ENCODE measurements at places on chromosomes 11 and 22. TPM values are rescaled to one million over a fixed set of nuclear protein-coding genes. Genes with fewer than 3 reads are reported as not detected.
A peak's percentile ranks its signal among the peaks of the same experiment; 100 is the strongest.

CHADL gene
- 6.1 TPM for polyA plus RNA-seq

LYVE1 gene
- polyA plus RNA-seq: 0.82 TPM

DUSP8 gene
- polyA plus RNA-seq: 15.4 TPM

BIRC3 gene
- 0.50 TPM for polyA plus RNA-seq

PDGFD gene
- 0.09 TPM for polyA plus RNA-seq

GGT5 gene
- 2.1 TPM for polyA plus RNA-seq

ROBO4 gene
- 0.47 TPM for polyA plus RNA-seq

DNA sequence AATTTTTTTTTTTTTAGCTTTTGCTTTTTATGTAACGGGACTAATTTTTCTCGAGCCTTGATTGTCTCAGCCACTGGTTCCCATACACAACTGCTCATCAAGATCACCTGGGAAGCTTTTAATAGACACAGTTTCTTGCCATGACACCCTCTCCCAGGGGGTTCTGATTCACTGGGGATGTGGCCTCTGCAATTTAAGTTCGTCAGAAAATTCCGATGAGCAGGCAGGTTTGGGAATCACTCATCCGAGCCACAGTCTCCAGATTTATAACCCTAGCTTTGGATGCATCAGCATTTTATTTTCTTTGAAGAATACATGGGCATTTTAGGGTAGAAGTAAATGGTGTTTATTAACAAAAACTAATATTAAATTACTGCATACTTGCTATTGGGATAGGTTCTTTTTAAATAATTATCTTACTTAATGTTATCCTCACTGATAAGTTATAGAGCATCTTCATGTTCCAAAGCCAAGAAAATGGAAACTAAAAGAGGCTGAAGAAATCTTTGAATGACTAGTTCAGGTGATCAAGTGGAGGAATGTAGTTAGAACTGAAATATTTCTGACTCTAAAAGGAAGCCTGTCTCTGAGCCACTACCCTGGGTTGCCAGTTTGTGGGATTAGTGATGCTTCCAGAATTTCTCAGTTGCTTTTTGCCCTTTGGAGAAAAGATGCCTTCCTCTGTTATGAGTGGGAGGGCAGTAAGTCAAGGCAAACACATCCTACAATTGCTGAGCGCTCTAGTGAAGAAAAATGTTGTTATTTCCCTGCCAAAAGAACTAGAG is 319.0 kb downstream of the DDX10 start:
- no peak for DNase-seq
- no peaks in the 10 kb centered on the region for H3K4me1 ChIP-seq
- H3K36me3 ChIP-seq: no peaks in the 10 kb centered on the region
- no peak overlapping the region for H3K27ac ChIP-seq
- H3K4me3 ChIP-seq: no peak overlapping the region
- H3K27me3 ChIP-seq: no peaks in the 10 kb centered on the region

DNA sequence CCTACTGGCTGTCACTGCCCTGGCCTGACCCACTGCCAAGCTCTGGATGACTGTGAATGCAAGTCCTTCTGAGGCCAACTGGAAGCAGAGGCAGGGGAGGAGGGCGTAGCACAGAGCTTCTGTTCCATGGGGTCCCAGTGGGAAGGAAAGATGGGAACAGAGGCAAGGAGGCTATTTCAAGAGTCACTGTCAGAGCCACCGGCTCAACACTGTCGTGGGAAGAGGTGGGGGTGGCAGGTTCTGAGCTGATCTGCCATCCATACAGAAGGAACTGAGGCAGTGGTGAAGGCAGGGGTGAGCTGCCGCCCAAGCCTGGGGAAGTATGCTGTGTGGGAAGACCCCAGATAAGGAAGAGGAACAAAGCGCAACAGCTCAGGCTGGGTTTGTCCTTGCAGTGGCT is 54.7 kb downstream of the SGSM3 start:
- H3K27me3 ChIP-seq: no peaks in the 10 kb centered on the region
- H3K4me1 ChIP-seq: peaks cover 5% of the 10 kb centered on the region
- DNase-seq: no peak
- no peak overlapping the region for H3K27ac ChIP-seq
- peaks cover 96% of the 10 kb centered on the region for H3K36me3 ChIP-seq
- H3K4me3 ChIP-seq: no peak overlapping the region

DNA sequence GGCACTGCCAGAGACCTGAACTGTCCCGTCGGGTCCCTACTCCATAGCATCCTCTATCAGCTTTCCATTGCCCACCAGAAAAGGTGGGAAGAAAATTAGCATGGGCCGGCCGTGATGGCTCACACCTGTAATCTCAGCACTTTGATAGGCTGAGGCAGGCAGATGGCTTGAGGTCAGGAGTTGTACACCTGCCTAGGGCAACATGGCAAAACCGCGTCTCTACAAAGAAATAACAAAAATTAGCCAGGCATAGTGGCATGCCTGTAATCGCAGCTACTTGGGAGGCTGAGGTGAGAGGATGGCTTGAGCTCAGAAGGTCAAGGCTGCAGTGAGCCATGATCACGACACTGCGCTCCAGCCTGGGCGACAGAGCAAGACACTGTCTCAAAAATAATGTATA is 3.5 kb downstream of the SLC25A18 start:
- DNase-seq: no peak
- H3K4me1 ChIP-seq: peaks cover 52% of the 10 kb centered on the region
- H3K27ac ChIP-seq: no peak overlapping the region
- peaks cover 4% of the 10 kb centered on the region for H3K27me3 ChIP-seq

GRCh38 chr11:62025487-62026105 is 58.2 kb upstream of the FTH1 start:
- H3K4me1 ChIP-seq: peaks cover 47% of the 10 kb centered on the region
- no peaks in the 10 kb centered on the region for H3K36me3 ChIP-seq
- DNase-seq: peak; percentile 87
- H3K4me3 ChIP-seq: peak overlapping the region; percentile 15

DNA sequence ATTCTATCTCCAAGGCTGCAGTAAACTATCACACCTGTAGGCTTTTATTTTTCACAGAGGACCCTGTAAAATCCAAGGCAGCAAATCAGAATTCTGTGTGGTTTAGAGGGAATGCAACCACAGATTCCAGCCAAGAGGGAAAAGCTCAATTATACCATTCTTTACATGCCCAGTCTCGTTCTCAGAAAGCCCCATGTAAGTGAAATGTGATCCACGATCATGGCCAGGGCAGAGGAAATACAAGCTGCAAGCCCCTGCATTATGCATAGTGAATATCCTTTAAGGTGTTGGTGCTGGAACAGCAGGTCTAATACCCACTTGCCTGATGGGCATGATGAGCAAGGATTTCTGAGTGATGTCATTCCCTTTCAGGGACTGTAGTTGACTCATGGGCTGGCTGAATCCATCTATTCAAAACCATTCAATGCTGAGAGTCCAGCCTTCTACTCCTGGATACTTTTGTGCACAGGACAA is 198.7 kb upstream of the MTMR2 start:
- H3K4me3 ChIP-seq: no peak overlapping the region
- DNase-seq: no peak
- no peak overlapping the region for H3K27ac ChIP-seq
- no peaks in the 10 kb centered on the region for H3K27me3 ChIP-seq

DNA sequence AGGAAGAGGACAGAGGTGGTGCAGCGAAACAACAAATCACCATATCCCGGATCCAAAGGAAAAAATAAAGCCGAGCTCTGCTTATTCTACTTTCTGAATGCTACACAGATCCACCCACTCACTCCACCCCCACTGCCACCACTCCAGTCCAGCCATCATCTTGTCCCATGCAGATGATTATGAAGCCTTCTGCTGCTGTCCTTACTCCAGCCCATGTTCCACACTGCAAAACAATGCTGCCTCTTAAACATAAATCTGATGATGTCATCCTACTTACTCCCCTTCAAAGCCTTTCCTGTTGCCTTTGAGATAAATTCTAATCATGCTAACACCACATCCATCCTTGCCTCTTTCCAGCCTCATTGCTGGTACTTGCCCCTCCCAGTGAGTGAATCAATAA is 6.5 kb upstream of the DRD2 start:
- H3K4me1 ChIP-seq: no peaks in the 10 kb centered on the region
- no peaks in the 10 kb centered on the region for H3K27me3 ChIP-seq
- no peak overlapping the region for H3K27ac ChIP-seq
- no peak for DNase-seq
- H3K36me3 ChIP-seq: no peaks in the 10 kb centered on the region

- H3K4me3 ChIP-seq: no peak overlapping the region
- H3K4me1 ChIP-seq: peaks cover 17% of the 10 kb centered on the region
These were observed 42.8 kb upstream of the CCND1 start for GRCh38 chr11:69598147-69598546.
